ENCODE measurements at places on chromosomes 6 and 20.

GRCh38 chr6:144908004-144908403, 622.9 kb downstream of the UTRN start:
- DNase-seq, result no peak

DNA sequence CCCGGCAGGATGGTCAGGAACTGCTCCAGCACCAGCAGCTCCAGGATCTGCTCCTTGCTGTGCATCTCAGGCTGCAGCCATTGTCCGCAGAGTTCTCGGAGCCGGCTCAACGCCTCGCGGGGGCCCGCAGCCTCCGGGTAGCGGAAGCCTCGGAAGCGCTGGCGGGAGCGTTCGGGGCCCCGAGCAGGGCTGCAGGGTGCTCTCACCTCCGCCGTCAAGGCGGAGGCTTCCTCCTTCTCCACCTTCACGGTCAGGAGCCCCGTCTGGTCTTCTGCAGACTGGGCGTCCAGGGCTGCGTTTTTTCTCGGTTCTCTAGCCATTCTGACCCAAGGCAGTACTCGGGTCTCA, 434 bp downstream of the ZKSCAN4 start:
- no peak for DNase-seq

GRCh38 chr6:52243282-52243893, 912 bp downstream of the IL17F start:
- no peak for DNase-seq

GRCh38 chr6:50995036-50995435, 176.4 kb downstream of the TFAP2B start:
- no peak for DNase-seq

DNA sequence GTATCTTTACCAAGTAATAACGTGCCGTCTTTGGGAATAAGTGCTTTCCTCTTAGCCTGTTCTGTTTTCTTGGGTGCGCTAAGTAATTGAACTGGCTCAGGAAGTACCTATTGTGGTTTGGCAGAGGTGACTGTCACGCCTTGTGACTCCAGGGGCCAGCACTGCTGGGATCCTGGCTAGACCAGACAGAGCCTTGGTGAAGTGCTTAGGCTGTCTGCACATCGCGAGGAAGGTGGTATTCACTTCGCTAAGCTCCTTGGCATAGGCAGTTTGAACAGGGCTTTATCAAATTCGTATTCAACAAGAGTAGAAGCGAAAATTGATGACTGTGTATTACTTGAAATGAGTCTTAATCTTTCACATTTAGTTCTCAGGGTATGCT, 17.6 kb downstream of the PRDM1 start:
- no peak for DNase-seq

All from hepatic stellate cell (primary cell).